ENCODE measurements at places on chromosomes 4 and X.

GRCh38 chr4:152807294-152807829 lies 27.6 kb downstream of the ARFIP1 start:
- DNase-seq, result no peak

GRCh38 chr4:73674451-73674919 lies 54.2 kb upstream of the RASSF6 start:
- DNase-seq, result no peak

GRCh38 chr4:113733685-113734084 lies 27.9 kb downstream of the CAMK2D start:
- DNase-seq, result no peak

GRCh38 chrX:7552760-7553159 lies 290.2 kb upstream of the VCX start:
- DNase-seq, result no peak

- DNase-seq, result no peak
These were observed 74.9 kb upstream of the CBR4 start for GRCh38 chr4:169084954-169085353.

GRCh38 chr4:183872531-183872930 lies 32.6 kb upstream of the STOX2 start:
- DNase-seq, result no peak

DNA sequence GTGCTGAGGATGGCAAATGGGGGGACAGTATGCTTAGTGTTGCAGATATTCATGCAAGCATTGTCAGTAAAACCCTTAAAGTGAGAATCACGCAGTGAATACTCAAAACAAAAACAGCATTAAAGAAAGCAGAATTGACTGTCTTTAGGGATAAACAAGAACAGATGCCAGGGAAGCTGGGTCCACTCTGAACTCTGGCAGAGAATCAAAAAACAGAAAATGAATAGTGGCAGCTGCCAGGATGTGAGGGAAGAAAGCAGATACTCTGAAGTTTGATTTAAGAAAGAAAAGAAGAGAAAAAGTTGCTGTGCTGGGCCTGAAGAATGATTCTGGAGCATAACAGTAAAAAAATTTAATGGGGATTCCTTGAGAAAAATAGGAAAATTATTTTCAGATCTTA lies 131.5 kb downstream of the GABRA2 start:
- no peak for DNase-seq

- DNase-seq, result no peak
These were observed 3.4 kb upstream of the REELD1 start for GRCh38 chr4:146210890-146211289.

- DNase-seq, result no peak
These were observed 144.4 kb downstream of the GLRA2 start for GRCh38 chrX:14673764-14674163.

DNA sequence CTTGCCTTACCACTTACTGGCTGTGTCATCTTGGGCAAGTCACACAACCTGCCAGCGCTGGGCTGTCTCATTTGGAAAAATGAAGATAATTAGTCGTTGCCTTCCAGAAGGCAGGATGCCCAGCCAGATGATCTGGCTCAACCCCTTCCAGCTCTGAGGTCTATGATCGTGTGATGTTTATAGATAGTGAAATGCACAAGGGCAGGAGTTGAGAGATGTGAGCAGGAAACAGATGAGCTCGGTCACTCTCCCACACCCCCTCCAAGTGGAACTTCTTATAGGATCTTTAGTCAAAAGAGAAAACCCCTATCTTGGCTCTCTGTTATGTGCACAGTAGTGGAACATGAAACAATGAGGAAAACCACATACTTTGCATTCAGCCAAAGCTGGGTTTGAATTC lies 336.8 kb upstream of the PPARGC1A start:
- DNase-seq, result no peak

DNA sequence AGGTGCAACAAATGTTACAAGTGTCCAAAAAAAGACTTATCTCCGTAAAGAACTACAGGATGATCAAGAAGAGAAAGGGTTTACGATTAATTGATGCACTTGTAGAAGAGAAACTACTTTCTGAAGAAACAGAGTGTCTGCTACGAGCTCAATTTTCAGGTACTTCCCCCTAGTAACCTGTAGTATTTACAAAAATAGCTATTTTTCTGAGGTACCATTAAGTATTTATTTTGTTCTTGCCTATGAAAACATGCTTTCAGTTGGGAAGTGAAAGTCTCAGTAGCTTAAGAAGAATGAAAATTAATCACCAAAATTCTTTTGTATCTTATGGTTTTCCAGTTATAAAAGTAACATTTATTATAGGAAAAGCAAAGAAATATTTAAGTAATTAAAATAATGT lies 5.9 kb downstream of the THAP9 start:
- no peak for DNase-seq

Data from T-helper 9 cell (primary cell).